ENCODE measurements at places on chromosomes 1 and 21. TPM values are rescaled to one million over a fixed set of nuclear protein-coding genes. Genes with fewer than 3 reads are reported as not detected.

RIMKLA gene
- 6.2 TPM for total RNA-seq

GRCh38 chr1:18960409-18960808 is 3.9 kb upstream of the IFFO2 start:
- H3K27me3 ChIP-seq = peaks cover 5% of the 10 kb centered on the region
- no peak overlapping the region for H3K27ac ChIP-seq
- no peaks in the 10 kb centered on the region for H3K36me3 ChIP-seq
- no peak for DNase-seq

- no peaks in the 10 kb centered on the region for H3K27me3 ChIP-seq
- DNase-seq = no peak
- H3K36me3 ChIP-seq = no peaks in the 10 kb centered on the region
- H3K4me1 ChIP-seq = no peaks in the 10 kb centered on the region
These were observed 46.9 kb downstream of the CD34 start for GRCh38 chr1:207863893-207864535.

B4GALT2 gene
- 70.9 TPM for total RNA-seq

DNA sequence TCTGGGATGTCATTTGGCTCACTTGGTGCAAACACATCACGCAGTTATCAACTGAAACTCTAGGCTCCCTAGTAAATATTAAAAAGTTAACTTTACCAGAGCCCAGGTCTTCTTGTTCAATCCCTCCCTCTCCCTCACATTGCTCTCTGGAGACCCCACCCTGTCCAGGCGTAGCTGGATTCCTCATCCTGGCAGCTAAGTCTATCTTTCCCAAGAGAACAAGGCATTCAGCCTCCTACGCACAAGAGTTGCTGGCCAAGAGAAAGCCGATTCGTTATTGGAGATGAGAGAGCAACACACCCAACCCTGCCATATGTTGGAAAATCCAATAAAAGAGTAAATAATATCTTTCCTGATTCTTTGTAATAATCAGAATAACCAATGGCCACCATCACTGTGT is 117.9 kb downstream of the SLC30A10 start:
- H3K4me3 ChIP-seq = no peak overlapping the region
- DNase-seq = no peak
- H3K27me3 ChIP-seq = no peaks in the 10 kb centered on the region
